ENCODE measurements at places on chromosomes 7 and 10. TPM values are rescaled to one million over a fixed set of nuclear protein-coding genes. Genes with fewer than 3 reads are reported as not detected.

KCNMA1 gene
- polyA plus RNA-seq, result 3.3 TPM

TACC2 gene
- polyA plus RNA-seq, result 42.0 TPM

CCDC3 gene
- polyA plus RNA-seq, result 10.9 TPM

CROT gene
- 40.1 TPM for polyA plus RNA-seq

NKX1-2 gene
- not detected for polyA plus RNA-seq

ADRA2A gene
- 2.5 TPM for polyA plus RNA-seq

TSPAN12 gene
- polyA plus RNA-seq, result 148 TPM

DYNC1I1 gene
- 0.37 TPM for polyA plus RNA-seq

SEMA3D gene
- 46.1 TPM for polyA plus RNA-seq

DNA sequence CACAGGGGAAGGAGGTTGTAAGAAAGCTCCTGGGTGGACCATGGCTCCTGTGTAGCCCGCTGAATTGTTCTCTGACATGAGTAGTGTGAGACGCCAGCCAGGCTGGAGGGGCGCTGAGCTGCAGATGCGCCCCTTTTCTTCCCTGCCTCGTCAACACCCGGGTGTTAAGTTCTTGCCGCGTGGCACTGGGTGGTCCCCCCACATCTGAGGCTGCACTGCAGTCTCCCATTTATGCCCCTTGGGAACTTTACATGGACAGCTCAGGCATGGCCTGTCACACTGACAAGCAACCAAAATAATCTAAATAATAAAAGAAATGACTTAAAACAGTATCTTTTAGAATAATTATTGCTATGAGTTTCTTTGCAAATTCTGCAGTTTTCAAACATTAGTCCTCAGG is 34.6 kb upstream of the HSPA12A start:
- DNase-seq, result no peak

DNA sequence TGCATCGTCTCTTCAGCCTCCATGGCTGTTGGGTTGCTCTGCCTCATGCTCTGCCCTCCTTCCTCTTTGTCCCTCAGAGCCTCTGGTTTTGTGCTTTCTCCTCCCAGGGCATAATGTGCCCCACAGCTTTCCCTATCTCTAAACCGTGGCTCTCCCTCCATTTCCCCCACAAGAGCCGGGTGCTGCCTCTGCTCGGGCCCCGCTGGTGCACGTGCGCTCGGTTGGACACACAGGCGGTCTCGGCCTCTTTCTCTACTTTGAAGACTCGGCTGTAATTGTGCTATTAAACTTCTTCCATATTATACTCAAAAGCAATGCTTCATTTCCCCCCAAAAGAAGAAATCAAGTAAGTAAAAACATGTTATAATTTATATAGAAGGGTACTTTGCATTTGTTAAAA is 109.7 kb upstream of the KLF14 start:
- no peak for DNase-seq

- DNase-seq, result no peak
These were observed 225.0 kb downstream of the CACNB2 start for GRCh38 chr10:18364987-18365775.

DNA sequence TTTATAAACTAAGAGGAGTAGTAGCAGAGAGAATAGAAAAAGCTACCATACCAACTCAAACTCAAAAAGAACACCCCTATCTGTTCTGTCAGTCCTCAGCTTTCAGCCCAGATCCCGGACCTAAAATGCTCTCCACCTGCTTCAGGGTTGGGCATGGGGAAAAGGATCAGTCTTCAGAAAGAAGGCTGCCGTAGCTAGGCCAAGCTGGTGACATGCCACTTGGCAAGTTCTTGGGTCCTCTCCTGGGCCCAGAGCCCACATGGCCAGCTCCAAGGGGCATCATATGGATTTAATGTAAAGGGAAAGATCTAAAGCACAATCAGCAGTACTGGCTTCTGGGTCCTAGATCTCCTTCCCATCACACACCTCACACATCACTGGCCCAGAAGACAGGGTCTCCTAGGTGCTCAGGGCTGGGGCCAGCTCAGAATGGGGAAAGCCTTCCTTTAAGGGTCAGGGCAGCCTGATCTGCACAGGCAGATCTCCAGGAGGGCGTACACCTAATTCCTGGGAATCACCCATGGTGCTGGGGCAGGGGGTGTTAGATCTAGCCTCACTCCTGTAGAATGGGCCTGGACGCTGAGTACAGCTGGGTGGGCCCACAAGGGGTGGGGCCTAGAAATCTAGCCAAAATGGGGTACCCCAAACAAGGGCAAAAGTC is 2.5 kb downstream of the VAX1 start:
- DNase-seq, result no peak

GRCh38 chr10:29496341-29497162 is 138.2 kb downstream of the SVIL start:
- DNase-seq, result peak; percentile 48

- no peak for DNase-seq
These were observed 247.4 kb upstream of the PODXL start for GRCh38 chr7:131803816-131804215.

- no peak for DNase-seq
These were observed 258.2 kb upstream of the GLI3 start for GRCh38 chr7:42495256-42495655.

GRCh38 chr7:74430961-74431466 is 22.7 kb upstream of the GTF2IRD1 start:
- no peak for DNase-seq

- no peak for DNase-seq
These were observed 30.5 kb downstream of the FZD1 start for GRCh38 chr7:91294639-91295220.

GRCh38 chr10:114801411-114801813 is 20.2 kb upstream of the FHIP2A start:
- no peak for DNase-seq

DNA sequence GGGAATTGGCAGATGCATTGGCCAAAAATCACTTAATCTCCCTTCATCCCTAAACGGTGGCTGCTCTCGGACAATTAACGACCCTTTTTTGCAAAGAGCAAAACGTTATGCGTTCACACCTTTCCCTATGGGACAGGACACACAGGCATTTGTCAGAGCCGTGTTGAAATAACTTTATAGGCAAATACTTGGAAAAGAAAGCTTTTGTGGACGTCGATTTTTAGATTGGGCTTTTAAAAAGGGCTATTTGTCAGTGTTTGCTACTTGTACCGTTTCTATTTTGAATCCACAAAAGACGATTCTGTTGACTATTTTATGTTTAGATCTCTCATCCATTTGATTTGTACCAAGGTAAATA is 245.6 kb downstream of the SLC25A13 start:
- DNase-seq, result no peak

DNA sequence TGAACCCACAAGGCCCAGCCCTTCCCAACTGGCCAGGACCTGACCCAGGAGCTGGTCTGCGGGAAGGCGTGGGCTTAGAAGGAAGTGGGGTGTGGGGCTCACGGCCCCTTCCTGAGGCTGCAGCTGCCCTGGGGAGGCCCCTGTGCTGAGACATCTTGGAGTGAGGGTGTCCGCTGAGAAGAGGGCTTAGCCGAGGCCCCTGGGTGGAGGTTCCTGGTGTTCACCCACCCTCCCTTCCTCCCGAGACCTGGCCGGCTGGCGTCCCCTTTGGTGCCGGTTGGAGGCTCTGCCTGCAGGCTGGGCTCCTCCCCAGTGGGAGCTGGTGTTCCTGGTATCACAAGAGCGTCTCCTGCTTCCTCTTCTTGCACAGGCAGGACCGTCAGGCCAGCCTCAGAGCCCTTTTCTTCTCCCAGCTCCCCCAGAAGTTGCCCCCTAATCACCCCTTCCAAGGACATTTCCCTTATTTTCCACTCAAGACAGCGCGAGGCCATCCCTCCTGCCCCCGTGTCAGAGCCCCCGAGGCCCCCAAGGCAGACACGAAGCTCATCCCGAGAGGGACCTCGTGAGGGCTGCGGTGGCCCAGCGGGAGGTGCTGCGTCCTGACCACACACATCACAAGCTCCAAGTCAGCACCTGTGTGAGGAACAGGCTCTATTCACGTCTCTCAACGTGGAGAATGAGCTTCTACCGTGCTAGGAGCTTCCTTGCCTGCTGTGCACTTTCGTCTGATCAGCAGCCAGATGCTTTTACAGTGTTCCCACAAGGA is 25.1 kb upstream of the FAM20C start:
- no peak for DNase-seq

GRCh38 chr10:29634105-29634504 is 666 bp downstream of the SVIL start:
- DNase-seq, result no peak

DNA sequence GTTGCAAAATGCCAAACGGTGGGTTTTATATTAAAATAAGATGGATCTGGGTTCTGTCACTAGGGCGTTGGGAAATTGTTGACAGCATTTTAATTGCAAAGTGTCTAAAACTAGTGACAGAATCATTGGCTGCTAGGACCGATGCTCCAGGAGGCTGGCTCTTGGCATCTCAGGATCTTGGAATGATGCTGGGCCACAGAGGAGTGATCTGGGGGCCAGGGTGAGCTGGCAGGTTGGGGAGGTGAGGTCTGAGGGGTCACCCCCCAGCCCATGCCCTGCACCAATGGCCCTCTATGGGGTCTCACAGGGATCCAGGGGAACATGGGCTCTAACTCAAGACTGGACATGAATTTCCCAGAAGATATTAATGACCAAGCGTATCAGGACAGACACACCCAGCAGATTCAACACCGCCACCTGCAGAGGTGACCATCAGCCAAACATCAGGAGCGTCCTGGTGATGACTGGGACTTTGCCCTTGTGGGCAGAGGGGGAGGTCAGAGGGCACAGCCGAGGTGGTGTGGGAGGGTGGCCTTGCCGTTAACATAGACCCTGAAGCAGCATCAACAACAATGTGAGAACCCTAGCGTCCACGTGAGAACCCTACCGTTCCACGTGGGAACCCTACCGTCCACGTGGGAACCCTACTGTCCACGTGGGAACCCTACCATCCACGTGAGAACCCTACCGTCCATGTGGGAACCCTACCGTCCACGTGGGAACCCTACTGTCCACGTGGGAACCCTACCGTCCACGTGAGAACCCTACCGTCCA is 89.0 kb upstream of the PPP2R2D start:
- DNase-seq, result no peak

- DNase-seq, result no peak
These were observed 132.1 kb downstream of the NRBF2 start for GRCh38 chr10:63265222-63265617.

DNA sequence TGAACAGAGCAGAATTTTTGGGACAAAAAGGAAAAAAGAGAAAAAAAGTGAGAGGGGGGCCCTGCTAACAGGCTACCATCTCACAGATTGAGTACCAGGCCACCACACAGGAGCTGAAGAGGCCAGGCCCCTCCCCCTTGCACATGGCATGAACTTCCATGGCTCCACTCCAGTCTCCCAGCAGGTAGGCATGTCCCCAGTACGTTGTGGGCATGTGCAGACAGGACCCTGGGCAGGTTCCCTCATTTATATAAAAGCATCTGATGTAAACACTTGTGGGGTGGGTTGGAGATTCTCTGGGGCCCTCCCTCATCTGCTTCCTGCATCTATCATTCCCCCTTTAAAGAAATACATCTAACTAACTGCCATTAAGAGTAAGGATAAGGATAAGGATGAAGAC is 45.0 kb upstream of the AKR1C1 start:
- no peak for DNase-seq

- no peak for DNase-seq
These were observed 47.3 kb downstream of the TFPI2 start for GRCh38 chr7:93843260-93843659.

DNA sequence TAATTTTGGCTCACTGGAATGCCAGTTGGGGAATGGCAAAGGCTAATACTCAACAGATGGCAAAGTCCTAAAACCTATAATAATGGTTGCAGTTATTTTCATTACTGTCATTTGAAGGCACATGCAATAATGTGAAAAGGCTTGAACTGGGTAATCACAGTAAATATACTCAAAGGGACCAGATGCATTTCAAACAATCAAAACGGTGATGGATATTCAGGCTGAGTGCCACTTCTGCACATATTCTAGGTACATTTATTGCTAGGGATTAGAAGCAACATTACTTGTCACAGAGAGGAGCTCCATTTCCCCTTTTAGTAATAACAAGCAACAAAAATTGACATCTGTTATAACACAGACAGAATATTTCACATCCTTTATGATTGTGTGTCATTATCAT is 171.8 kb downstream of the NXPH1 start:
- no peak for DNase-seq

- DNase-seq, result no peak
These were observed 46.9 kb upstream of the ORC5 start for GRCh38 chr7:104254696-104255095.

GRCh38 chr7:127251036-127251464 is 1.7 kb downstream of the GRM8 start:
- no peak for DNase-seq

DNA sequence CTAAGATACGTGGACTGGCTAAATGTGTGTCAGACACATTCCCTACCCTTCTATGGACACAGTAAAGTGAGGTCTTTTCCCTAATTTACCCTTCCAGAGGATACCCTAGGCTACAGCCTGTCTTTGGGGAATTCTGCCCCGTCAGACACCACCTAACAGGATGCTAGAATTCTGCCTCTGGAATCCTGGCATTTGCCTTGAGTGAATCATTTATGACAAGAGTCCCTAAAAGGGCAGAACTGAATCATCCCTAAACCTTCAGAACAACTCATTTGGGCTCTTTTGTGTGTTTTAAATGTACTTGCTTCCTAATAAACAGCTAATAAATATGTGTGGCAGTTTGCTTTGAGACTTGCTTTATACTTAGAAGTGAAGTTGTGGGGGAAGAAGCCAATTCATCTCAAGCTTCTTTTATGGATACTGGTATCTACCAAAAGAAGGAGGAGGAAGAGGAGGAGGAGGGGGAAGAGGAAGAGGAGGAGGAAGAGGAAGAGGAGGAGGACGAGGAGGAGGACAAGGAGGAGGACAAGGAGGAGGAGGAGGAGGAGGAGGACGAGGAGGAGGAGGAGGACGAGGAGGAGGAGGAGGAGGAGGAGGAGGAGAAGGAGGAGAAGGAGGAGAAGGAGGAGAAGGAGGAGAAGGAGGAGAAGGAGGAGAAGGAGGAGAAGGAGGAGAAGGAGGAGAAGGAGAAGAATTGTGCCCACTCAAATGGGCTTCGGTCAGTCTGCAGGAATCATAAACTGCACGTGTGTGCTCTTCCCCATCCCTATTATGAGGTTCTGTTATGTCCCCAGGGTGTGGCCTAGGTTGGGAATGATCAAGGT is 27.1 kb downstream of the PARP12 start:
- no peak for DNase-seq

DNA sequence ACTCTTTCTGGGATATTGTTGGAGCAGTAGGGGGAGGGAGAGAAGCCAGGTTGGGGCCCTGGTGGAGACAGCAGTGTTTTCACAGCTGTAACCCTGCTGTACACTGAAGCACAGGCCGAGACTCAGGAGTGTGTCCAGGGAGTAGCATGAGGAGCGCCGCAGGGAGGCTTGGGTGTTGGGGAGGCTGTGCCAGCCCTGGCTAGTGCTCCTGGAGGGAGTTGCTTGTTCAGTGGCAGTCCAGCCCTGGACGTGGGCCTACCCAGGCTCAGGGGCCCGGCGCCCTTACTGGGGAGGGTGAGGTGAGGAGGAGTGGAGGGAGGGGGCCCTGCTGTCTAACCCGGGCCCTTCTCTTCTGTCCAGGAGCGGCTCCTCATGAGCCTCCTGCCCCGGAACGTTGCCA is 35.9 kb downstream of the ADCY1 start:
- no peak for DNase-seq

- no peak for DNase-seq
These were observed 115.1 kb downstream of the VTI1A start for GRCh38 chr10:112562122-112562521.
